SJSA1 (cell line): ENCODE measurements at places on chromosomes 3 and 15. TPM values are rescaled to one million over a fixed set of nuclear protein-coding genes. Genes with fewer than 3 reads are reported as not detected.
A peak's percentile ranks its signal among the peaks of the same experiment; 100 is the strongest.

DNA sequence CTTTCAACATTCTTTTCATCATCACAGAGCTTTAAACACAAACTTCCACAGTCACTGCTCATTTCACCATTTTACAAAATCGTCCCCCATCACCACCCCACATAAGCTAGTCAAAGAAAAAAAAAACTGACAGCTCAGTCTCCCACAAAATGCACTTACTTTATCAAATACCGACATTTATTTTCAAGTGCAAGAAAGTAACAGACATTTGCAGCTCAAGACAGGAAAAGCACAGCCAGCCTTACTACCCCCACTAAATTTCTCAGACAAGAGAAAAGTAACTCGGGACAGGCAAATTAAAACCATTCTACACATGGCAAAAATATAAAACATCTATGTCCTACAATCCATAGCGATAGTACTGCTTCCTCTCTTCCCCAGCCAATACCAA is 402.4 kb downstream of the SHQ1 start:
- peak overlapping the region; percentile 84 for H3K4me3 ChIP-seq
- H3K27me3 ChIP-seq: no peaks in the 10 kb centered on the region
- peaks cover 38% of the 10 kb centered on the region for H3K4me1 ChIP-seq
- H3K27ac ChIP-seq: 0 out of 2 replicates have a peak overlapping the region, but pooled peaks have one; percentile 78
- no peak for DNase-seq

DNA sequence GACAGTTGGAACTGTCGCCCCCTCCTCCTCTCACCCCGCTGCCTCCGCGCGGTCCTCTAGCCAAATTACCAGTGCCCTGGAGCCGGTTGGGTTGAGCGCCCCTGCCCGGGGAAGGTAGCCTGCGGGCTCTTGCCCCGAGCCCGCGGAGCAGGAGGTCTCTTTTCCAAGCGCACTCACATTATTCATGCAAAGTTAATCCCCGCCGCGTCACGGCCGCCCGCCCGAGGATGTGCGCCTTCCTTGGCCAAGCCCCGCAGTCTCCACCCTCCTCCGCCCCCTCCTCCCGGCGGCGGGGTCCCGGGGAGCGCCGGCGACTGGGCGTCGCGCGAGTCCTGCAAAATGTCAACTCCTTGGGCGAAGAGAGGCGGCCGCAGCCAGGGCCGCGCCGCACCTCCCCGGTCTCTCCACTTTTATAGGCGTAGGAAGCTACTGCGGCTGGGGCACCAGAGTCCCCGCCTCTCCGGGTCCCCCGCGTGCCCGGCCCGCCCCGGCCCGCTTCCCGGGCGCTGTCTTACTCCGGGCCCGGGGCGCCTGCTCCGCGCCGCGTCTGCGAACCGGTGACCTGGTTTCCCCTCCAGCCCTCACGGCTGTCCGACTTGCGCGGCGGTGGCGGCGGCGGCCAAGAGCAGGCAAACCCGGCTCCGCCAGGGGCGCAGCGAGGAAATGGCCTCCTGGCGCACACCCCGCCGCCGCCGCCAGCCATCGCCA is at the start of gene THRB:
Gene THRB, minus strand, starts transcription at position 233 of the 708 bp plus-strand sequence.
- peaks cover 6% of the 10 kb centered on the region for H3K4me1 ChIP-seq
- DNase-seq: peak; percentile 67
- H3K36me3 ChIP-seq: no peaks in the 10 kb centered on the region
- no peaks in the 10 kb centered on the region; the same call in 1 of the 2 replicates for H3K27me3 ChIP-seq

DNA sequence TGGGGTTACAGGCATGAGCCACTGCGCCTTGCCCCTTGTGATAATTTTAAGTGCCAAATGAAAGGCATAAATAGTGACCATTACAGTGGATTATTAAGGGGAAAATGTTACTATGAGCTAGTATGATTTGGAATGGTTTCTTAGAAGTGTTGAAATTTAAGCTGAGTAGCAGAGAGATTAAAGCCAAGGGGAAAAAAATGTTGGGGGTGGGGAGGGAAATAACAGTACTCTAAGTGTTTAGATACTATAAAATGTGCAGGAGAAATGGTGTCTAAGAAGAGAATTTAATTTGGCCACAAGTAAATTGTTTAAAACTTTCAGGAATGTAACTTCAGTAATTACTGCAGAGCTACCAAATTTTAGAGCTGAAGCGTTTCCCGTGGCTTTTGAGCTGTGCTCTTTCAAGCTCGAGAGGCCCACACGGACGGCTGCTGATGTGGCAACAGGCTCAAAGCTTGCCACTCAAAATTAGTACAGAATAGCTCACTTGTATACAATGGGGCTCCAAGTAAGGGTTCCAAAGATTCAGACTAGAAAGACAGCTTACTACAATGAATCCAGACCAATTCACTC is 23.9 kb upstream of the SLC12A8 start:
- DNase-seq: no peak
- peaks cover 19% of the 10 kb centered on the region for H3K36me3 ChIP-seq
- H3K27ac ChIP-seq: no peak overlapping the region
- H3K4me3 ChIP-seq: no peak overlapping the region
- no peaks in the 10 kb centered on the region for H3K27me3 ChIP-seq
- peaks cover 22% of the 10 kb centered on the region for H3K4me1 ChIP-seq

DNA sequence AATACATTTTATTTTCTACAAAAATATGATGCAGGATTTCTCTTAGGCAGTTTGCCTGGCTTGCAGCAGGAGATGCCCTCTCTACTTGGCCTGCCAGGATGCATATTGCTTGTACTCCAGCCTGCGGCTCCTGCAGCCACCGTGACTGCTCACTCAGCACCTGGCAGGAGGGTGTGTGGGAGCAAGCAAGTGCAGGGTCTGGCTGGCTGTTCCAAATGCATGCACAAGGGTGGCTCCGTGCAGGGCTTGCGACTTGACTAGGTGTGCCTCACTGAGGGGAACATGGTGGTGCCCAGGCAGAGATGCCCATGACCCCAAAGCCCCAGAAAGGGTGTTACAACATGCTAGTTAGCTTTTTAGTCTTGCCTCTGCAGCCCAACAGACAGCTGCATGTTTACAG is 1240.2 kb upstream of the ALCAM start:
- no peak overlapping the region for H3K27ac ChIP-seq
- no peak overlapping the region for H3K4me3 ChIP-seq
- H3K27me3 ChIP-seq: no peaks in the 10 kb centered on the region
- H3K4me1 ChIP-seq: no peaks in the 10 kb centered on the region
- no peaks in the 10 kb centered on the region for H3K36me3 ChIP-seq

DNA sequence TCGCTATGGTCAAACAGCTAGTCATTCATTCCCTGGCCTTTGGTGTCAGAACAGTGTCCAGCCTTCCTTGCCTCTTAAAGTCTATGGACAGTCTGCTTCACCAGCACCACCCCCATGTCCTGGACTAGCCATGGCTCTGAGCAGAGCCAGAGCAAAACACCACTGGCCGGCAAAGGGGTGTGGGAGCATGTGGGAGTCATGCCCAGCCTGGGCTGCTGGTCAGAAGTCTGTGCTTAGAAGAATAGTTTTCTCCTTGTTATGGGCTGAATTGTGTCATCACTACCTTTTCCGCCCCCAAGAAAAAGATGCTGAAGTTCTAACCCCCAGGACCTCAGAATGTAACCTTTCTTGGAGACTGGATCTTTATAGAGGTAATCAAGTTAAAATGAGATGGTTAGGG is 132.9 kb upstream of the LPP start:
- no peak overlapping the region for H3K27ac ChIP-seq
- peaks cover 14% of the 10 kb centered on the region for H3K4me1 ChIP-seq
- no peak for DNase-seq
- H3K27me3 ChIP-seq: no peaks in the 10 kb centered on the region
- H3K4me3 ChIP-seq: no peak overlapping the region

DNA sequence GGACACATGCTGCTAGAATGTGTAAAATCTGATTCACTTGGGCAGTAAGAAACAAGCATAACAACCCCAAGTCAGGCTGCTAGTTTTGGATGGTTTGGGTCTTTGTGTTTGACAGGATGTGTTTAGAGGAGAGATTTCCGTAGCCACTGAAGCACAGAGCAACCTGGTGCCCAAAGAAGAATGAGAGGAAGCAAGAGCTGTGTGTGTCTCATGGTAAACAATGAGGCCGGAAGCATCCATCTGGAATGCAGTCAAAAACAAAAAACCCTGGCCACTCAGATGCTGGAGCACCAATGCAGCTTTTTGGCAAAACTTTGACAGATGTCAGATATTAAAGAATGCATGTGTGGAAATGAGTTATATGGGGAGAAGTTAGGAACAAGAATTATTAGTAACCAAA is 39.4 kb upstream of the SNRK start:
- H3K36me3 ChIP-seq: no peaks in the 10 kb centered on the region
- H3K4me3 ChIP-seq: no peak overlapping the region
- no peaks in the 10 kb centered on the region for H3K27me3 ChIP-seq
- H3K27ac ChIP-seq: no peak overlapping the region
- no peak for DNase-seq

Gene CDHR4
- not detected in 2 replicates for total RNA-seq

DNA sequence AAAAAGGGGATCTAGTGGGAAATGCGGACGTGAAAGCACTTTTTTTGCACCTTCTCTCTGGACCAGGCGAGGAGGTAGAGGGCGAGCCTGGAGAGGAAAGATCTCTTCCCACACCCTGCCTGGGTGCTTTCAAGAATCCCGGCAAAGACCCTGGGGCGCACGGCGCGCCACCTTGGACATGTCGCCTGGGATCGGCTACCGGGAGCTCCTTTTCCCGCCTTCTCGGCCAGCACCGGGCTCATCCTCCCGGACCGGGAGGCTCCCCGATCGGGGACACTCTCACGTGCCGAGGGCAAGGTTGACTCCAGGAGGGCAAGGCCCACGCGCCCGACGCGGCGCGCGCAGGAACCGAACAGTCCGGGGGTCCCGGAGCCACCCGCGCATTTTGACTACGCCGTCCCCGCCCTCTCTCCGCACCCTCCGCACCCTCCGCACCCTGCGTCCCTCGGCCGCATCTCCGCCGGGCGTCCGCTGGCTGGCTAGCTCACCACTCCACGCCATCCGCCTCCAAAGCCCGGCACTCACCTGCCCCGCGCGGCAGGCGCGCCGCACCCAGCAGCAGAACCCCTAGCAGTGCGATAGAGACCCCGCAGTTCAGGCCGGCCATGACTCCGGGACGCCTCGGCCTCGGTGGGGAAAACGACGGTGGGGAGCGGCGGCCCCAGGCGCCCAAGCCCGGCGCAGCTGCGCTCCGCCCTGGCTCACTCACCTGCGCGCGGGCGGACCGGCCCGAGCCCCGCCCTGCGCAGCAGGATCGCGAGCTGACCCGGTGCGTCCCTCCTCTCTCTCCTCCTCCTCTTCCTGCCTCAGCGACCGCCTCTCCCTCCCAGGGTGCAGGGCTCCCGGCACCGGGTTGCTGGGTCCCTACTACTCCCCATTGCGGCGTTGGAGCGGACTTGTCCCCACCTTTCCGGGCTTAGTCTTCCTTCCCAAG is at the start of gene CDCP1:
Gene CDCP1, minus strand, starts transcription at position 698 of the 934 bp plus-strand sequence. Its CDS starts 91 bp downstream, at position 607.
- no peaks in the 10 kb centered on the region for H3K36me3 ChIP-seq
- peaks cover 12% of the 10 kb centered on the region for H3K4me1 ChIP-seq
- DNase-seq: no peak
- H3K27ac ChIP-seq: no peak within 1 kb of the TSS

GRCh38 chr15:88656760-88657221 is 18.0 kb downstream of the ISG20 start:
- H3K36me3 ChIP-seq: no peaks in the 10 kb centered on the region
- peaks cover 11% of the 10 kb centered on the region for H3K4me1 ChIP-seq
- H3K4me3 ChIP-seq: no peak overlapping the region
- H3K27me3 ChIP-seq: no peaks in the 10 kb centered on the region
- H3K27ac ChIP-seq: no peak overlapping the region
